ENCODE measurements at places on chromosomes 2 and 18.

DNA sequence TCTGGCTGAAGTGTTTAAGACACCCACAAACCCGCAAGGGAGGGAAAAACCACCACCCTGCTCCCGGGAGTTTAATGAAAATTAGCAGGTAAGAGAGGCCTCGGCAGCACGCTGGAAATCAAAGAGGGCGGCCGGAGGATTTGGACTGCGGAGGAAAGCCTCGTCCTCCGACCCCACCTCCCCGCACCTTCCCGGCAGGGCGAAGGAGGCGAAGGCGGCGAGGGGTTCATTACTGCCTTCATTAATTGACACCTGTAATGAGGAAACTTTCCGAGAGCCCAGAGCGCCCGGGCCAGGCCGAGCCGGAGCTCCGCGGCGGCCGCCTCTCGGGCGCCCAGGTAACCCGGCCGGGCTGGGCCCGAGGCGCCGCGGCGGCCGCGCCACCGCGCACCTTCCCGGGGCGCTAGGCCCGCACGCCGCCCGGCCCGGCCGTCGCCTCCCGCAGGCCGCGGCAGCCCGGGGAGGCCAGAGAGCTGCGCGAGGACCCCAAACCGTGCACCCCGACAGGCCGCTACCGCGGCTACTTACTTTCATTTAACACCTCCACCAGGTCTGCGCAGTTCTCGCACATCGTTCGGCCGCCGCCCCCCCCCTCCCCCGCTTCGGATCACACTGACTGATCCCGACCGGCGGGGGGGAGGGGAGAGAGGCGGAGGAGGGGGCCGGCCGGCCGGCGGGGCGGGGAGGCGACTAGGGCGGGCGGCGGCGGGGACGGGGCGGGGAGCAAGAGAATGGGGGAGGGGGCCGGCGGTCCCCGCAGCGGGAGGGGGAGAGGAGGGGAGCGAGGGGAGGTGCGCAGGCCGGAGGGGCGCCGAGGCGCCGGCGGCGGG, 550 bp downstream of the USP34 start:
- DNase-seq, result peak; percentile 66

DNA sequence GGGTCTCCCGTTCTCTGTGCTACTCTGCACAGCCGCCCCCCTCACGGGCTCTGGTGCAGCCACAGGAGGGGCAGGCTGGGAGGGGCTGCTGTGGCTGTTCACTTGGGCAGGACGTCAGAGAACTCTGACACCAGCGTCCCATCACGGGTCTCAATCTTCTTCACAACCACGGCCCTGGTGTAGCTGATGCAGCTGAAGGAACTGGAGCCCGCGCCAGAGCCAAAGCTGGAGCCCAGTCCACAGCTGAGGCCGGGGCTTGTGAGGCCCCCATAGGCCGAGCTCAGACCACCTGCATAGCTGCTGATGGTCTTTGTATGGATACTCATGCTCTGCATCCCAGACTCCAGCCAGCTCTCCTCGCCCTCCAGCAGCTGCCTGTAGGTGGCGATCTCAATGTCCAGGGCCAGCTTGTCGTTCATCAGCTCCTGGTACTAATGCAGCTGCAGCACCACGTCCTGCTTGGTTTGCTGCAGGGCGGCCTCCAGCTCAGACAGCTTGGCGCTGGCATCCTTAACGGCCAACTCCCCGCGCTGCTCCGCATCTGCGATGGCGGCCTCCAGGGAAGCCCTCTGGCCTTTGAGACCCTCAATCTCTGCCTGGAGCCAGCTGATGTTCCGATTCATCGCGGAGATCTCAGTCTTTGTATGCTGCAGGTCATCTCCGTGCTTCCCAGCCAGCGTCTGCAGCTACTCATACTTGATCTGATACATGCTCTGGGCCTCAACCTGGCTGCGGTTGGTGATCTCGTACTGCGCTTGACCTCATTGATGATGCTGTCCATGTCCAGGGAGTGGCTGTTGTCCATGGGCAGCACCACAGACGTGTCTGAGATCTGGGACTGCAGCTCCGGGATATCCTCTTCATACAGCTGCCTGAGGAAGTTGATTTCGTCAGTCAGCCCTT, 7.4 kb upstream of the DUSP19 start:
- DNase-seq, result no peak

GRCh38 chr2:73386894-73387636, 1.4 kb downstream of the ALMS1 start:
- no peak for DNase-seq

- DNase-seq, result no peak
Measured at GRCh38 chr2:223062396-223062795, 10.4 kb downstream of the KCNE4 start.

- DNase-seq, result no peak
Measured at GRCh38 chr18:46293742-46294181, 189.6 kb downstream of the HAUS1 start.

- DNase-seq, result no peak
Measured at GRCh38 chr2:101116841-101117552, 34.2 kb downstream of the TBC1D8 start.

DNA sequence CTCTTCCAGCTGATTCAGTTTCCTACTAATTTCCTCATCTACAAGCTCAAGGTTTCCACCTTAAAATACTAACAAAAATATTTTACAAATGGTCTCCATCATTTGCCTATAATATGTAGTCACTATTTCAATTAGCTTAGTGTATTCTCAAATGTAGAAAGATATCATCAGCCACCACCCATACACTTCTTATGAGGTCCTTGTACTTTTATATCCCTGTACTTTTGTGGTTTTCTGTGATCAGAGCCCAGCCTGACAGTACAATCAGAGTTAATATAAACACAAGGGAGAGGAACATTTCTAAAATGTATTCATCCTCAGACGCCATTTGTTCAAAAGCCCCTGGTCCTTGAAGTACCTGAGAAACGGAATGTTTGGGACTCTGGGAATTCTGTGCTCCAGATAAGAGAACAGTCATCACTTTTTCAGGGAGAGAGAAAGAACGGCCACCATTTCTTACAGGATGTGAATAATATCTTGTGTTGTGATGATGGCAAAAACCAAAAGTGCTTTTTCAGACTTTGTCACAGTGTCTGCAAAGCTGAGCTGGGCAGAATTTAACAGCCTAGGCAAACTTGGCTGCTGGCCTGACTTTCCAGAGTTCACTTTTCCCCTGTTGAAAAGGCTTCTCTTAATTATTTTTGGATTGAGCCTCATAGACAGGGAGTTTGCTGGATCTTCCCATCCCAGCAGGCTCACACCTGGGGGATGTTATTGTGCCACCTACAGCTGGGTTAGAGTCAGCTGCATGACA, 361.7 kb upstream of the ACVR2A start:
- DNase-seq, result no peak

DNA sequence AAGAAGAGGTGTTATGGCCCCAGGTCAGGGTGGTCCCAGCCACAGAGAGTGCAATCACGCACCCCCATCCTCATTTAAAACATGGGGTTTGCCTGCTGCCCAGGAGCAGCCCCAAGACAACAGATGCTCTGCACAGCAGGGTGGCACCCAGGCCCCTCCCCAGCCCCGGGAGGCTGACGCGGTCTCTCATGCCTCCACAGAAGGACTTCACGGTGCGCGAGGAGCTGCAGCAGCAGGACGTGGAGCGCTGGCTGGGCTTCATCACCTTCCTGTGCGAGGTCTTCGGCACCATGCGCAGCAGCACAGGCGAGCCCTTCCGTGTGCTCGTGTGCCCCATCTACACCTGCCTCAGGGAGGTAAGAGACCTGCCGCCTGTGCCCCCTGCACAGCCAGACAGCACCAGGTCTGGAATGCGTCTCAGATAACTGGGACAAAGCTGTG, 133.7 kb downstream of the SMAD7 start:
- DNase-seq, result no peak

DNA sequence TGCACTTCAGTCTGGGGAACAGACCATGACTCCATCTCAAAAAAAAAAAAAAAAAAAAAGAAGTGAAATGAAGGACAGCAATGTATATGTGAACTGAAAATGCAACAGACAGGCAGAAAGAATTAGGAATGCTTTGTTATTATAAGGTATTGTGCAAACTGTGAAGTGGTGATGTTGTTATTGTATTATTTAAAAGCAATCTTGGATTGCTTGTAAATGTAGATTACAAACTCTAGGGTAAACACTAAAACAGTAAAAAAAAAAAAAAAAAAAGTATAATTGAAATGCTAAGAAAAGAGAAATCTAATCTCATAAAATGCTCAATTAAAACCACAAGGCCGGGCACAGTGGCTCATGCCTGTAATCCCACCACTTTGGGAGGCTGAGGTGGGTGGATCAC, 25.3 kb downstream of the DYM start:
- DNase-seq, result no peak

- DNase-seq, result no peak
Measured at GRCh38 chr2:168210895-168211570, 36.4 kb downstream of the STK39 start.

DNA sequence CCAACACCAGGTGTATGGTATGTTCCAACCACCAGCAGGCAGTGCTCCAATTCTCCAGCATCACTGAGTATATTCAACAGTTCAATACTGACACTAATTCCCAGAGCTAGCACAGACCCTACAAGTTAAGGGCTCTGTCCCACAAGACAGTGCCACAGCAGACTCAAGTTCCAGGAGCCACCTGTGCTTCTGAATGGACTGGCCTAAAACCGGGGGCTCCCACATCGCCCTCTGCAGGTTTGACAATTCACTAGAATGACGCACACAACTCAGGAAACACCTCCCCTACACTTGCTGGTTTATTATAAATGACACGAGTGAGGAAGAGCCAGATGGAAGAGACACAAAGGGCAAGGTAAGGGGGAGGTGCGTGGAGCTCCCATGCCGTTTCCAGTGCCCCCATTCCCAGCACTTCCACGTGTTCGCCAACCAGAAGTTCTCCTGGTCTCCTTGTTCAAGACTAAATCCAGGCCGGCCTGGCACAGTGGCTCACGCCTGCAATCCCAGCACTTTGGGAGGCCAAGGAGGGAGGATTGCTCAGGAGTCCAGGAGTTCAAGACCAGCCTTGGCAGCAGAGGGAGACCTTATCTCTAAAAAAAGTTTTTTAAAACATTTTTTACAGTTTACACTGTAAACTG, 12.2 kb upstream of the ATP6V1B1 start:
- DNase-seq, result no peak

DNA sequence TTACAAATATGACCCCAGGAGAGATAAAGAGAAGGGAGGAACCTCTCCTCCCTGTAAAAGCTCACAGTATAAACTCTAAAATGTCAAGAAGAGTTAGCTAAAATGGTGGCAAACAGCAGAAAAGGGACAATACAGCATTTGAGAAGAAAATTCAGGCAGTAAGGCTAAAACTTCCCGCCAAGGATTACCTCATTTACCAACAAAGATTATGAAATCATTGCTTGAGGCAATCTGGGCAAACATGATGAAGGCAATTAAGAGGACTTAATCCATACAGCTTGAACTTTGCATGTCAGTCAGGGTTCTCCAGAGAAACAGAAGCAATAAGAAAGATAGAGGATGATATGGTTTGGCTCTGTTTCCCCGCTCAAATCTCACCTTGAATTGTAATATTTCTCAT, 81.4 kb downstream of the CMPK2 start:
- DNase-seq, result no peak

DNA sequence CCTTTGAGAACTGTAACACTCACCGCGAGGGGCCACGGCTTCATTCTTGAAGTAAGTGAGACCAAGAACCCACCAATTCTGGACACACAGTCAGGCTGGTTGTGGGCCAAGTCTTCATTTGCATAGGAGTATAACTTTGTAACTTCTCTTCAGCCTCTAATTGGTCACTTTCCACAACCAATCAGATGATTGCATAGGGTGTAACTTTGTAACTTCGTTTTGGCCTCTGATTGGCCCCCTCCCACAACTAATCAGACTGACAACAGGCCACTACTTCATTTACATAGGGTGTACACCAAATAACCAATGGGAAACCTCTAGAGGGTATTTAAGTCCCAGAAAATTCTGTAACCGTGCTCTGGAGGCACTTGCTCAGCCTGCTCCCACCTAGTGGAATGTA, 77.5 kb upstream of the TCF4 start:
- no peak for DNase-seq

DNA sequence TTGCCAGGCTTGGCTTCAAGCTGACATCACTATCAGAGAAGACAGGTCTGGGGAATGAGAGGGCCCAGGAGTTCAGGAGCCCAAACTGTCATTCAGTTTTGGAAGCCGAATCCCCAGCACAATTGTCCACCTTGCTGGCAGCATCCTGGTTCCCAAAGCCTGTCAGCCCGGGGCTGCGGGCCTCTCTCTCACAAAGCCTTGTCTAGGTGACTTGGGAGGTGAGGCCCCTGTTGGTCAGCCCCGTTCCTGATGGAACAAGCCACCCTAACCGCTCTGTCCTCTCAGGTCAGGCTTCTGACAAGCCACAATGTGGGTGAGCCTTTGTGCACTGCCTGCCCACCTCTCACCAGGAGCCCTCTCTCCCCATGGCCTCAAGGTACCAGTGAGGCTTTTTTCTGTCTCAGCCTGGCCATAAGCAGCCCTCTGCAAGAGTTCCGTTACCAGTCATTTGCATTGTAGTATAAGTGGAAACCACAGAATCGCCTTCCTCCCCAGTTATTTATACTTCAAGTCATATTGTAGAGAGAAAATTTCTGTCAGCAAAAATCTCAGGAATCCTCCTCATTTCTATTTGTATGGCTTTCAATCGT, 100.6 kb downstream of the MSH2 start:
- no peak for DNase-seq

GRCh38 chr2:221473451-221473850, 98.7 kb downstream of the EPHA4 start:
- DNase-seq, result no peak

DNA sequence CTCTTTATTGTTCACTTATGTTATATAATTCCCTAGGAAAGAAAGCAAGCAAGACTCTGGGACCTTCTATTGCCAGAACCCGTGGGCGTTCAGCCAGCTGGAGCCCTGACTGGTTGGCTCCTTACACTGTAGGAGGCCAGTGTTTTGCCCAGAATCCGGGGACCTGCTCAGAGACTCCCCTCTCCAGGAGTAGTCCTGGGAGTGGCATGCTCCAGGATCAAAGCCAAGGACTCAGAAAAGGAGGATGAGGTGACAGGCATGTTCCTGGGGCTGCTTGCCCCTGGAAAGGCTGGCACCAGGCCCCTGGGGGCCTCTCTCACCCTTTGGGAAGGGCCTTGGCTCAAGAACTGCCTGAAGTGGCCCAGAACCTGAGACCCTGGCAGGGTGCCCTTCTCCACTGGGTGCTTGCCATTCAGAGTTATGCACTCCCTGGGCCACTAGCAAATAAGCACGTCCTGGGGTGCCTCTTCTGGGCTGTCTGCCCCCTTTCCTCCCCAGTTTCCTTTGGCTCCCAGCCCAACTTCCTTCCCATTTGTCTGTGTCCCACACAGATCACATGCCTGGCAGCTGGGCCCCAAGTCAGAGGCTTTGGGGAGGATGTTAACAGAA, 19.6 kb upstream of the KIF3C start:
- DNase-seq, result no peak

GRCh38 chr2:241150660-241151530, 628 bp downstream of the PPP1R7 start:
- no peak for DNase-seq

GRCh38 chr18:13414102-13414501, 195.5 kb downstream of the LDLRAD4 start:
- DNase-seq, result no peak

- no peak for DNase-seq
Measured at GRCh38 chr18:32930695-32931301, 158.0 kb upstream of the KLHL14 start.

GRCh38 chr2:1609040-1609439, 135.3 kb downstream of the PXDN start:
- DNase-seq, result no peak

GRCh38 chr18:63454497-63454896, 22.3 kb upstream of the SERPINB5 start:
- DNase-seq, result no peak

Data from stimulated activated CD8-positive, alpha-beta memory T cell treated with anti-CD3 and anti-CD28 coated beads, Interleukin-15, amount 100 ng/mL, for 24 hours (primary cell).